ENCODE measurements at places on chromosomes 6 and 20.

GRCh38 chr6:165848086-165848426, 185.0 kb upstream of the PDE10A start:
- no peak for DNase-seq

DNA sequence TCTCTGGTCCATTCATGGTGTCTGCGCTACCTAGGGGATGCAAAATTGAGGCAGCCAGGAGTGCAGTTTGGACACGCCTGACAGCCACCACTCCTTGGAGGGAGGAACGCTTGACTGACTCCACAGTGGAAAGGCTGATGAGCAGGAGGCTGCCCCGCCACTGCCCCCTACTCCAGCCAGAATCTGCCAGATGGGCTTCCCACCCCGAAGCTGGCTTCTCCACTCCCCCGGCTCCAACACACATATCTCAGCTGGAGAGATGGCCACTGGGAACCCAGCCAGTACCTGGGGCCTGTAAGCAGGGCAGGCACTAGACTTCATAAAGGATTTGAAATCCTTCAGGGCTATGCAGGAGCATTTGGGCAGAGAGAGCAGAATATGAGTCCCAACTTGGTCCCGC, 51.4 kb upstream of the BLCAP start:
- no peak for DNase-seq

GRCh38 chr20:57241363-57241991, 25.0 kb downstream of the BMP7 start:
- no peak for DNase-seq

- no peak for DNase-seq
Measured at GRCh38 chr6:154304191-154304590, 52.4 kb downstream of the IPCEF1 start.

GRCh38 chr6:82568290-82568993, 204.8 kb downstream of the TPBG start:
- no peak for DNase-seq

- no peak for DNase-seq
Measured at GRCh38 chr6:53353624-53354023, 4.9 kb upstream of the ELOVL5 start.

DNA sequence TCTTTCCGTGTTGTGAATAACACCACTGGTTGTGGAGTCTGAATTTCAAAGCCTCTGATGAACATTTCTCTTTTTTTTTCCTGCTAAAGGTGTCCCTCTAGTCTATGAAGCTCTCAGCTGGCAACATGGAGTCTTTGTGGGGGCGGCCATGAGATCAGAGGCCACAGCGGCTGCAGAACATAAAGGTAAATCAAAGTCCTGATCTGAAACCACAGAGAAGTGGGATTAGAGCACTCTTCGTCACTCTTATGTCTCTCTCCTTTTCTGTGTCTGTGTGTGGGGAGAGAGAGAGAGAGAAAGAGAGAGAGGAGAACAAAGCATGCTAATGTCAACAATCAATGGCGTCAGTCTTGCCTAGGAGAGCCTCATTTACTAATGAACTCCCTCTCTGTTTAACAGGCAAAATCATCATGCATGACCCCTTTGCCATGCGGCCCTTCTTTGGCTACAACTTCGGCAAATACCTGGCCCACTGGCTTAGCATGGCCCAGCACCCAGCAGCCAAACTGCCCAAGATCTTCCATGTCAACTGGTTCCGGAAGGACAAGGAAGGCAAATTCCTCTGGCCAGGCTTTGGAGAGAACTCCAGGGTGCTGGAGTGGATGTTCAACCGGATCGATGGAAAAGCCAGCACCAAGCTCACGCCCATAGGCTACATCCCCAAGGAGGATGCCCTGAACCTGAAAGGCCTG, 4.2 kb downstream of the PCK1 start:
- DNase-seq: no peak

GRCh38 chr20:38152621-38153221, 12.3 kb downstream of the TGM2 start:
- no peak for DNase-seq

GRCh38 chr6:93047033-93047432, 372.3 kb downstream of the EPHA7 start:
- no peak for DNase-seq

- no peak for DNase-seq
Measured at GRCh38 chr6:130760006-130760405, 67.2 kb upstream of the SMLR1 start.

- no peak for DNase-seq
Measured at GRCh38 chr6:6074190-6074589, 67.5 kb upstream of the NRN1 start.

DNA sequence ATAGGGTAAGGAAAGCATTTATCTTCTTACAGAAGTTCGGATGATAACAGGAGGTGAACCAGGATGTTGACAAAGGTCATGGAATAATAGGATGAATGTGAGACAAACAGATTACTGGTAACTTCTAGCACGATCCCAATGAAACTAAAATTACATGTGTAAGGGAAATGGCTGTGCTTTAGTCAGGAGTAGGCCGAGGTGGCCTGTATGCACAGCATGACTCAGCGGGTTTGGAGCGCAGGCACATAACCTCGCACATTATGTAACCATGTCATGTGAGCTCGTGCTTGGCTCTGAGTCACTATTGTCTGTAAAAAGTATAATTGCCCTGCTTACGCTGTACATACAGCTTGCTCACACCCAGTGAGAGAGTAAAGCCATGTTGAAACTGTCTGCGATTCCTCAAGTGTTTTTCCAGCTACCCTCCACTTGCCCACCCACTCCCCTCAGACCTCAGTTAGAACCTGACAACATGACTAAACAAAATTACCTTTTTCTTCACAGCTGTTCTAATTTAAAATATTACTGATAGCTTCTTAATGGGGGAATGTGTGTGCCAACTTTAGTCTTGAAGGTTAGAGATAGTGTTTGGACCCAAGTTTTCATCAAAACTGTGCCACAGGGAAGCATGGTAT, 8.2 kb downstream of the CYB5R4 start:
- DNase-seq: no peak

- no peak for DNase-seq
Measured at GRCh38 chr6:54771968-54772367, 74.6 kb upstream of the FAM83B start.

GRCh38 chr6:148218542-148219258, 123.9 kb upstream of the SASH1 start:
- DNase-seq: no peak

DNA sequence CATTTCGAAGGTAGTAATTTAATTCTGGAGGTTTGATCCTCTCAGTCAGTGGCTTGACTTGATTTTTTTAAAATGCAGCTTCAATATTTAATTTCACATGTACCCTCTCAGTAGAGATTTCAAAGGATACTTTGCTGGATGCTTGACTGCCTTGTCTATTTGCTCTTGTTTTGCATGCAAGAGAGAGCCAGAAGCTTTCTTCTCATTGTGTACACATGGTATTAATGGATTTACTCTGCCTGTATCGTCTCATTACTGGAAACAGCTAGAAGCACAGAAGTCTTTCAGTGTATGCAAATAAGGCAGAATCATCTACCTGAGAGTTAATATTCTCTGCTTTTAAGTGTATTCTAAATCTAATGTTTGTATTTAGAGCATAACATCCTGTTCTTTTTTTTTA, 84.3 kb upstream of the FOXO3 start:
- DNase-seq: no peak

GRCh38 chr6:155985660-155986138, 530.1 kb upstream of the NOX3 start:
- DNase-seq: no peak

DNA sequence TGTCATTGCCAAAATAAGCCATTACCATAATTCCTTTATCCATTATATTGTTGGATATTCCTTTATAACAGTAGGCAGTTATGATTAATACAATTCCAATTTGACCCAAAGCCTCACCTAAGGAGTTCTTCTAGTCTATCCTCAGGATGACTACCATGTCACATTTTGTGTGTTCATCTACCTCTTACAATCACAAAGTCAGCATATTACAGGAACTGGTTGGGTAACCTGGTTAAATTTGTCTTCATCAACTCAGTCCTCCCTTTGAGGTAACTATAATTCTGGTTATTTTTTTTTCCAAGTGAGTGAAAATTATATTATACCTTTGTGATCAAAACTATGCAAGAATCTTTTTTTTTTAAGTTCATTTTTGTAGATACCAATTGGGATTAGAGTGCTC, 540.5 kb downstream of the BTBD3 start:
- DNase-seq: no peak

DNA sequence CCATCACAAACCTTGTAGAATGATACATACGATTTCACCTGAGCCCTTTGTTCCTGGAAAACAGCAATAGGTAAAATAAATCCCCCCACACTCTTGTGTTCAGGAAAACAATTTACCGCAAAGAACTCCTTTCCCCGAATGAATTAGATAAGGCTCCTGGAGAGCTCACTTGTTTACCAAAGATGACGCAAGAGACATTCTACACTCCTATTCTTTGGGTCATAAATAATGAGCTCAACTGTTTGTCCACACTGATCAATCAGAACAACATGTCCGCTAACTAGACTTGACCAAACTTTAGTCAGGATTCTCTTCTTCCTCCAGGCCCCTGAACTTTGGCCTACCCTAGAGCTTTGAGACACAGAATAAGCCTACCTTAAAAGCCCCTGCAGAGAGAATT, 271.9 kb upstream of the OPRM1 start:
- DNase-seq: no peak

GRCh38 chr6:56897789-56898529, 56.9 kb upstream of the BEND6 start:
- DNase-seq: no peak

DNA sequence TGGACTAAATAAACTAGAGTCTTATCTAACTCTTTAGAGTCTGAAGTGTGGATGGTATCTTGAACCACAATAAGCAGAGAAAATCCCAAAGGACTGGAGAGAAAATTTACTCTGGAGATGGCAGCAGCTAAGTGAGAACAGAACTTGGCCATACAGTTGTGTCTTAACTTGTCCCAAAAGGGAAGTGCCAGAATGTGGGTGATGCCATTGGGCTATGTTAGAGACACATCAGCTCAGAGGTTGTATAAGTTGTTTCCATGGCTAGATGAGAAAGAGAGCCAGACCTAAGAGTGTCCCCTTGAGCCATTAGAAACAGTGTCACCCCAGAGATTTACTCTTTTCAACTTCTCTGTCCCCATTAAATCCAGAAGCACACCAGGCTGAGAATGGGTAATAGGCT, 36.2 kb downstream of the FOXO3 start:
- no peak for DNase-seq
